CD4-positive, alpha-beta T cell (primary cell): ENCODE measurements at places on chromosomes 4 and X.

DNA sequence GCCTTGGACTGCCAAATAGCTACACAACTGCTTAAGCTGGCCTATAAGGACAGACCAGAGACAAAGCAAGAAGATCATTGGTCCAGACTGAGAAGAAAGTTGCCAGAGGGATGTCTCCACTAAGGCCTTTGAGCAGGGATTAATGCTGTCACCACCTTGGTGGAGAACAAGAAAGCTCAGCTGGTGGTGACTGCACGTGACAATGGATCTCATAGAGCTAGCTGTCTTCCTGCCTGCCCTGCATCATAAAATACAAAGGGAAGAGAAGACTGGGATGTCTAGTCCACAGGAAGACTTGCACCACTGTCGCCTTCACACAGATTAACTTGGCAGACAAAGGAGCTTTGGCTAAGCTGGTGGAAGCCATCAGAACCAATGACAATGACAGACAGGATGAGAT, 40.5 kb upstream of the FAM120C start:
- DNase-seq, result no peak

DNA sequence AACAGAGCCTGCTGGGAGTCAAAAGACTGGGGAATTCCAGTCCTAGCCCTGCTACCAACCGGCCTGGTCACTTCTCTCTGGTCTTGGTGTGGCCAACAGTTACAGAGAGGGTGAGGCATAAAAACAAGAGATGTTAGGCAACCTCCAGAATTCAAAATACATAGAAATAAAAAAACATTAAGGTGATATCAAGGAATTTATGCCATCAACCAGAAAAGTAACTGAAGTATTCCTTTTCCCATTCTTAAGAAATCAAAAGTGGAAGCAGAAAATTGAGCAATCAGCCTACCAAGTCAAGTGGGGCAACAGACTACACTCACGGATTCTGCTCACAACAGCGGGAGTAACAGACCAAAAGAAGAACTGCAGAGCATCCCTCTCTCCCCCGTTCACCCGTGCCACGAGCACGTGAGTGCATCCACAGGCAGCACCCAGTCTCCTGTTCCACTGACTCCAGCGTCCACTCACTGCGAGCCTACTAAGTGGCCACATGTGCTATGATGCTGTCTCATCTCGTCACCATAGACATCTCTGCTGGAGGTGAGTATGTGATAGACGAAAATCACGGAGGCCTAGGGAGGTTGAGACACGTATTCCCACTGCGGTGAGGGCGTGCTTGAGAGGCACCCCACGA, 29.3 kb downstream of the AFAP1 start:
- no peak for DNase-seq

GRCh38 chr4:152090543-152090942, 329.7 kb upstream of the GATB start:
- peak; percentile 54 for DNase-seq

DNA sequence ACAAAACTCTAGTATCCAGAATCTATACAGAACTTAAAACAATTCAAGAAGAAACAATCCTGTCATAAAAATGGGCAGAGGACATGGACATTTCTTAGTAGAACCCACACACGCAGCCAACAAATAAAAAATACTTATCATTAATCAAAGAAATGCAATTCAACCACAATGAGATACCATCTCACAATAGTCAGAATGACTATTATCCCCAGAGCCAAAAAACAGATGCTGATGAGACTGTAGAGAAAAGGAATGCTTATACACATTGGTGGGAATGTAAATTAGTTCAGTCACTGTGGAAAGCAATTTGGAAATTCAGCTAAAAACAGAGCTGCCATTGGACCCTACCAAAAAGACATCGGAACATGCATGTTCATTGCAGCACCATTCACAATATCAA, 37.9 kb downstream of the RAB40AL start:
- DNase-seq, result no peak

DNA sequence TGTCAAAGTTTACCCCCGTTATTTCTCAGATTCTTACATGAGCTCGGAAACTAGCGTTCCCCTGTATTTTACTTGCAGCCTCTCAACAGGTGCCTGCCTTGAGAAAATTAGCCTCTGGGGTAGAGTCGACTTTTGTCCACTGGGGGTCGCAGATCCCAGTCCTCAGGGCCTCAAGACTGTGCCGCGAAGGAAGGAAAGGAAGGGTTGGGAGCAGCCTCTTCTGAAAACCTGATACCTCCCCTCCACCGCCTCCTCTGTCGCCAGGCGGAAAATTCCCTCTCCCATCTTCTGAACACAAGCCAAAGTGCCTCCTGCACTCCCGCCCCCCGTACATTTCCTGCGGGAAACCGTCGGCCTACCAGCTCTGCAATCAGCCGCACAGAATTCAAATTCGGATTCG, 44.4 kb upstream of the TMSB15B start:
- DNase-seq, result peak; percentile 72

DNA sequence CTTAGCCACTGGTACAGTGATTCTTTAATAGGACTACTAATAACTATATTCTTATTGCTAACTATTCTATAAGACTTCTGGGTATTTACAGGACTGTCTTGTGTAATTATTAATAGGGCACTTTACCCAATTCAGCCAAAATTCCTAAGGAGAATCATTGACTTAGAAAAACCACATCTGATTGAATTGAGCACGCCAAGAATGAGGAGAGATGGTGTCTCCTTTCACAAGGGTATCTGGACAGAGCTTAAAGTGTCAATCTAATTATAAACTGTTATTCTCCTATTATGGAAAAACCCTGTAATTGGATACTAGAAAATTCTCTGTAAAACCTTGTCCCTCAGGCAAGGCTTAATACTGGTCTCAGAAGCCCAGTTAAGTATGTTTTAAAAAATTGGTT, 111.1 kb upstream of the TLL1 start:
- no peak for DNase-seq

DNA sequence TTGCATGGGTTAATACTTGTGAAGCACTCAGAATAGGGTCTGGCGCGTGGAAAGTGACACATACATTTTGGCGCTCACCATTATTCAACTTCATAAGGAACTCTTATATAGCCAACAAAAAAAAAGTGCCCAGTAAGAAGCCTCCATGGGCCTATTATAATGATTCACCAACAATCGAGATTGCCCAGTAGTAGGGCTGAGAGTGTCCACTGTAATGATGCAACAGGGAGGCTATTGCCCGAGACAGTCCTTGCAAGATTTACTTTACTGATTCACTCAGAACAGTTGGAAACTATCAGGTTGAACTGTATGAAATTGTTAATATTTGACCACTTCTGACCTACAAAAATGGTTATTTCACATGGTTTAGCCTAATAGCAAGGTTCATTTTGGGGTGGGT, 86.0 kb downstream of the PJA1 start:
- no peak for DNase-seq

DNA sequence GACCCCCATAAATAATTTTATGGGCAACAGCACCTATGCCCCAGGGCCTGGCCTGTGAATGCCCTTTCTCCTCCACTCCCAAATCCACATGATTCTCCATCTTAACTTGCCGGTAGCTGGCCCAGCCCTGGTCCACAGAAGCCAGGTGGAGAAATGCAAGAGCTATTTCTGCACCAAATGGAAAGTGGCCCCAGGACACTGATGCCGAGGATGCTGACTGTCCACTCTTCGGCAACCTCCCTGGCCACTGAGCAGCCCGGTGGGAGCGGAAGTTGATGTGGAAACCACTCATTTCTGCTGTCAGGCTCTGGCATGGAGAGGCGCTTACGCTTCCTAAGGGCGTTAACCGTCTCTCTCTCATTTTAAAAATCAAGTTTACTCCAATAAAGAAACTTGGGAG, 58.8 kb downstream of the JAKMIP1 start:
- DNase-seq, result no peak

DNA sequence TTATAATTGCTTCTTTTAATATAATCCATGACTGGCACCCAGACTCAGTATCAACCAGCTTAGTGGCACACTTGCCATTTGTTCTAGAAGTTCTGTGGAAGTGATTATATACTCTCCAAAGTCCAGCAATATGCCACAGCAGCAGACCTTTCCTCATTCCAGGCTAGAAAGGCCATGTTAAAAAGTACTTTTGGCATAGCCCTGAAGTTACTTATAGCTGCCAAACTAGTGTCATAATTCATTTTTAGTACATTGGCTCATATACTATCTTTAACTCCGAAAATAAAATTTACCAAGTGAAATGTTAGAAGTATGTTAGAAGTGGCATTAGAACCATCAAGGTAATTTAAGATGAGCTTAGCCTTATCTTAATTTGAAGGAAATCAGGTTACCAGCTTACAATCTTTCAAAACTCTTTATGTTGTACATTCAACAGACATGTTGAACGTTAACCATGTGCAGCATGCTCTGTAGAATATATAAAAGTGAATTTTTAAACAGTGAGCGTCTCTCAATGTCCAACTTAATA, 714.2 kb upstream of the LCORL start:
- DNase-seq, result no peak

- no peak for DNase-seq
Measured at GRCh38 chr4:74675673-74676279, 118.5 kb downstream of the BTC start.

GRCh38 chr4:96052827-96053226, 212.9 kb downstream of the PDHA2 start:
- no peak for DNase-seq

DNA sequence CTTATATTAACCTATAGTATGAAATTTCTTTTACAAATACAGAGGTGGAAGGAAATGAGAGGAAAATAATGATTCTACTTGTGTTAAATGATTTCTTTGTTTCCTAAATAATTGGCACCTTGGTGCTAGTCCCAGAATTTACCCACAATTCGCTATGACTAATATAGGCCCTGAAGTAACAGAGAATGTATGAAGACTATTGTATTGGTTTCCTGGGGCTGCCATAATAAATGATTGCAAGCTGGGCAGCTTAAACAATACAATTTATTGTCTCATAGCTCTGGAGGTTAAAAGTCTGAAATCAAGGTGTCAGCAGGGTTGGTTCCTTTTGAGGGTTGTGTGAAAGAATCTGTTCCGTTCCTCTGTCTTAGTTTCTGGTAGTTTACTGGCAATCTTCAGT, 74.8 kb upstream of the GPRIN3 start:
- DNase-seq, result no peak

GRCh38 chr4:11876104-11876503, 447.4 kb upstream of the HS3ST1 start:
- no peak for DNase-seq

DNA sequence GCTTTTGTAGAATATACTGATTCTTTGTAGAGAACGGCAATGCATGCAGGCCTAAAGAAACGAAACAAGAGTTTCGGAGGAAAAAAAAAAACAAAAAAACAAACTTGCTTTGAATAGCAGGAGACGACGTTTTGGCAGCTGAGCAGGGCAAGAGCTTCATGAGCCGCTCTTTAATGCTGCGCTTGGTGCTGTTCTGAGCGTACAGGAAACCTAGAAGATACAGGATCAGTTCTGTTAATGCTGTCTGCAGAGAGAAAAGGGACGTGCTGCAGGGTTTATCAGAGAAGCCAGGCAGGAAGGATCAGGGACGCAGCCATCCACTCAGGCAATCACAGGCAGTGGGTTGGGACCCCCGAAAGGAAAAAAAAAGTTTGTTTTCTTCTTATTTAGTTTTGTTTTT, 182.2 kb downstream of the PACRGL start:
- no peak for DNase-seq

GRCh38 chr4:176838601-176839433, 46.1 kb upstream of the VEGFC start:
- no peak for DNase-seq

GRCh38 chrX:149004936-149005335, 500.2 kb downstream of the IDS start:
- no peak for DNase-seq

DNA sequence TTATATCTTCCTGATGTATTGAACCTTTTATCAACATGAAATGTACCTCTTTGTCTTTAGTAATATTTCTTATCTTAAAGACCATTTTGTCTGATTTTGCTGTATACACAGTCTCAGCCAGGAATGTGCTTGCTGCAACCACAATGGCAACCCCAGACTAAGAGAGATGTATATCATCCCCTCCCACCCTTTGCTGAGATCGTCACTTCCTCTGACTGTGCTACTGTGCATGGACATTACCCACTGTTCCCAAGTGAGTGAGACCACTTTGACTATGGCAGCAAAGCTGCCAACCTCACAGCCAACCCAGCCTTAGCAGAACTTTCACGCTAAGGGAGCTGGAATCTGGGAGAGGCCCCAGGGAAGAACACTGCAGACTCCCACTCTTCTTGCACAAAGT, 46.0 kb downstream of the EIF2S3 start:
- no peak for DNase-seq

DNA sequence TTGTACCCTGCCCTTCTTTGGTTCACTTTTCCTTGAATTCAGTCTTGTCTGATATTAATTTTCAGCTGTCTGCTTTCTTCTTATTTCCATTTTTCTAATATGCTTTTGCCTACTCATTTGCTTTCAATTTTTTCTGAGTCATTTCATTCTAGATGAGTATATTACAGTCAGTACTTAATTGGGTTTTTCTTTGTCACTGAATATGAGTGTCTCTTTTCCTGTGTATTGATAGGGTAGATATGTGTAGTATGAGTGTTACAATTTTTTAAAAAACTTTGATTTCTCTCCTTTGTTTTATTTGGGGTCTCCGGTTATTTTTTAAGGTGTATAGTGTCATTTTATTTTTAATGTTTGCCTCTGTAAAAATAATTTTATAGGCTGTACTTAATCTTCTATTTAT, 222.2 kb downstream of the IDS start:
- no peak for DNase-seq

DNA sequence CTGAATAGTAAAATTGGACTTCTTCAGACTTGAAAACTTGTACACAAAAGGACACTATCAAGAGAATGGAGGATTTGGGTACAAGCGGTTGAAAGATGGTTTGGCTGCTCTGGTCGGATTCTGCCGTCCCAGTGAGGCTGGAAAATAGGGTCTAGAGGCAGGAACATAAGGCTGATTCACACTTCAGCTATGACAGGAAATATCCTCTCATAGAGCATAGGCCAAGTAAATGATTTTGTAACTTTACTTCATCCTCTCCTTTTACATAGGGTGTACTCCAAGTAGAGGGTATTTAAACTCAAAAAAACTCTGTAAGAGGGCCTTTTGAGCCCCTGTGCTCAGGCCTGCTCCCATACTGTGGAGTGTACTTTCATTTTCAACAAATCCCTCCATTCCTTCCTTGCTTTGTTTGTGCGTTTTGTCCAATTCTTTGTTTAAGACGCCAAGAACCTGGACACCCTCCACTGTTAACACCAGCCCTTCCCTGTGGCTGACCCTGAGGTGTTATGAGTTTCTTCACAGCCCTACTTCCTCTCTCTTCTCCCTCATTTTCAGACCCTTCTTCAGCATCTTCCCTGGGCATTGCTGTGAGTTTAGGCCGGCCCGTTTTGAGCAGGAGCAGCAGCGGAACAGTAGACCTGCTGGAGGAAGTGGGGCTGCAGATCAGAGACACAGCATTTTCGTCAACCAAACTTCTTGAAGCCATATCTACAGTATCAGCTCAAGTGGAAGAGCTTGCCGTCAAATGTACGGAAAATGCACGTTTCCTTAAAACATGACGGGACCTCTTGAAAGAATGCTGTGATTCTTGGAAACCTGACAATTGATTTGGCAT, 7.2 kb downstream of the PGAM4 start:
- peak; percentile 40 for DNase-seq

DNA sequence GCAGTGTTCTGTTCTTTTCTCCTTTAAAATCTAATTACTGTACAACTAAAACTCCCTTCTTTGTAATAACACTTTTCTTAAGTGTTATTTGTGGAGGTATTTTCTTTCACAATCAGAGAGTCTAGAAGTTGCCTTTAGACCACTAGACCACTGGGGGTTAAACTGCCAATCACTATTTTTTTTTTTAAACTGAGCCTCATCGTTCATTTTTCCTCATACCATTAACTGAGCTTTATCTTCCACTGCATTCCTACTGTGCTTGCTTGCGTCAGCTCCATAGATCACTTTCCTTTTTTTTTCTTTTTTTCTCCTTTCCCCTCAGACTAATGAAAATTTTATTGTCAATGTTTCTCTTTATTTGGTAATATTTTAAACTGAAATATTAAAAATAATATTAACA, 310.6 kb downstream of the PDHA2 start:
- DNase-seq, result no peak
